ENCODE measurements at places on chromosomes 3 and 15.

- DNase-seq = no peak
Observed at GRCh38 chr3:123419850-123420297, 29.0 kb downstream of the ADCY5 start.

DNA sequence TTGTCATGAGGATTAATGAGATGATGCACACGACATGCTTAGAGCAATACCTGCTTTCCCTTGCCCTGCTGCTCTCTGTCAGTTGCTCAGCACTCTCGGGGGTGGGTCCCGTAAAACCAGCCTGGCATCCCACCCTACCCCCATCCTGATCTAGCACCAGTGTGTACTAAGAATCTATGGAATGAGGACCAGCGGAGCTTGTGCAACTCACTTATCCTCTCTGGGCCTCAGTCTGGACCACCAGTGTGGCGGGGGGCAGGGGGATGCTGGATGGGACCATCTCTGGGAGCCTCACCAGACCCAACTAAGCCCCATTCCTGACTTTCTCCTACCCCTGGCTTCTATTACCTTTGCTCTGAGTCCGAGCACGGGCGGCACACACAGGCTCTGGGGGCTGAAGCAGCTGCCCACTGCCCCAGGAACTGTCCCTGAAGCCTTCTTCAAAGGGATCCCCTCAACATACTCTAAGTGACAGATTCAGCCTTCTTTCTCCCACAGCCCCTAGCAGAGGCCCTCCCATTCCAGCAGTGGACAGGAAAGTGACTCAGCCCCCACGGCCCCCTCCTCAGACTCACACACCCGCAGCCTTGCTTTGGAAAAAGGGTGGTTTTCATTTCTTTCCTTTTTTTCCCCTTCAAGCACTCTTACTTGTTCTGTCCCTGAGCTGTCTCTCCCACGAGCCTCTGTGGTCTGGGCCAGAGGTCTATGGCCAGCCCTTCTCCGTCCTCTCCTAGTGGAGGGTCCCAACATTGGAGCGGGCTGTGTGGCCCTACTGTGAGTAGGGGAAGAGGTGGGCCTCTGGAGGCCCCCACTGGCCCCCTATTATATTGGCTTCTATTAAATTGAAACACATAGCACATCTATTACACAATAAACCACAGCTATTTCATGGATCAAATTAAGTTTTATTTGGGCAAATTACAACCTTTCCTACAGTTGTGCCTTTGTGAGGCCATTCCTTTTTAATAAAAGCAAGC is 100.3 kb downstream of the SMAD6 start:
- no peak for DNase-seq

DNA sequence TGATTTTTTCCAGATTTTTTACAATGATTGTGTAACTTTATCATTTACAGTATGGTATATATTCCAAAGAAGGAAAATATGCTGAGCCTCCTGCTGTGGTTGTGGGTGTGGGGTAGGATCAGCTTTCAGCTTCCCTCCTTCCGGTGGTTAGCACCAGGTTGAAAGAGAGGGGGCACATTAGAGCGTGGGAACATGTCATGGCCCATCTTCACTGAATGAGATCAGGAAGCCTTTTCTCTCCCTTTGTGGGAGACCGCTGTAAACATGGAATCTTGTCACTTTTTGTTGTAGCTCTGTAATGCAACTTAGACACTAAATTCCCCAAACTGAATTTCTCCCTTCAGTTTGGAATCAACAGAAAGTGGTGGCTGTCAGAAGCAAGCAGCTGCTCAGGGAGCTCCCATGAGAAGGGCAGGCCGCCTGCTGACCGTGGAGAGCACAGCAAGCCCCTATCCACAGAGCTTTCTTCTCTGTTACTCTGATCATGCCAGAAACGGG is 86.7 kb upstream of the LIMD1 start:
- DNase-seq = no peak

DNA sequence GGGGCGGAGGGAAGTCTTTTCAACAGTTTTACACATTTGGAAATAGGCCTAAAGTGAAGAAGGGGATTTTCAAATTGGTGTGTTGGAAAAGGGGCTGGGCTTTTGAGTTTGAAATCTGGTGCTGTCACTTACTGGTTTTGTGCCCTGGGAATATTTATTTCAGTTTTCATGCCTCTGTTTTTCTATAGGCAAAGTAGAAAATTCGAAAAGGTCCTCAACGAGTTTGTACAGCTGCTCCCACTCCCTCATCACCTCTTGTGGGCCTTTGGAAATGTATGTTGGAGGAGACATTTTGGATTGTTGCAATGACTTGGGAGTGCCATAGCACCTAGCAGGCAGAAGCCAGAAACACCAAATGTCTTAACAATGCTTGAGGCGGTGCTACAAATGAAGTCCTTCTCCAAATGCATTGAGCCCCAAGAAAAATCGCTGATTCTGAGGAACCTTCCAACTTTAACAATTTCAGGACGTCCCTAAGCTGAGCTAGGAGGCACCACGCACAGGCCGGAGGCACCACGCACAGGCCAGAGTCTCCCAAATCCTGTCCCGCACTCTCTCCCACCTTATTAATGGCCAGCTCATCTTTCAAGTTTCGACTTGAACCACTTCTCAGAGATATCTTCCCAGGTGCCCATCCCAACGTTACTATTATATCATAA is 639 bp upstream of the POLR2M start:
- no peak for DNase-seq

DNA sequence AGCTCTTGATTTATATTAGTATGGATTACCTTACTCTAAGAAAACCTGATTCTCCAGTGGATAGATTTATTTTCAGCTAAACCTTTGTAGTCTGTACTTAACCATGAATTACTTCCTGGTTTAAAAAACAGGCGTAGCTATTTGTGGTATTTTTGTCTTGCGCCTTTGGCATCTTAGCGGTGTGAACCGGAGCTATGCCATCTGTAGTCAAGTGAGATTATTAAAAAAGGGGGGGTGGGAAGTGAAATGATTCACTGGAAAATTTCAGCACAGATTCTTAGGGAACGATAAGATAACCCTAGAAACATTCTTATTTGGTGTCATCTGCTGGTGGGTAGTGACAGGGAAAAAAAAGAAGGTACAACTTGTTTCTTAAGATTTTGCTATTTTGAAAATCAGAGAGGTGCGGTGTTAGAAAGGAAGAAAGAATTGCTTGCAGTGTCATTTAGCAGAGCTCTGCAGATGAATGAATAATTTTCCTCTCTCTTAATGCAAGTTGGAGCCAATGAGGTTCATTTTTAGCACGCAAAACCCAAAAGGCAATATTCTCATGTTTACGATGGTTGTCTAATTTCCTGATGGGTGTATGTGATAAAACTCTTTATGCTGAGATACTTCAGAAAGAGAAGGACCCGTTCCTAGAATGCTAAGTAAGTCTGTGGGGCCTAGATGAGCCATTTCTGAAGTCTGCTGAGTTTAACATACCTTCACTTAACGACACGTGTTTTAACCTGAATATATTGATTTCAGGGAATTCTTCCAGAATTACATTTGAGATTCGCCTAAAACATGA is 44.0 kb downstream of the PSMD6 start:
- no peak for DNase-seq

GRCh38 chr3:132174500-132174899 is 139.7 kb upstream of the CPNE4 start:
- no peak for DNase-seq

DNA sequence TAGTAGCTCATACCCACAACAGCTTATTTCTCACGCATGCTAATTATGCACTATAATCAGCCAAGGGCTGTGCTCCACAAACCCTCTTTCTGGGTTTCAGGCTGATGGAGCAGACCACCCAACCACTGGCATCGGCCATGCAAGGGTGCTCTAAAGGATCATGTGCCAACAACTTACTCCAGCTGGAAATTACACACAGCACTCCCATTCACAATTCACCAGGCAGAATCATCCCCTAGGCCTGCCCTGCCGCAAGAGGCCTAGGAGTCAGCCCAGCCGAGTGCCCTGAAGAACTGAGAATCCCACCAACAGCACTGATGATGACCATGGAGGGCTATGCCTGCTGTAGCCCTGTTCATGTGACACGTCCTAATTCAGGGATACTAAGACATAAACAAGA is 216.2 kb upstream of the CHRNA7 start:
- DNase-seq = no peak

GRCh38 chr3:158912188-158912587 is 110.3 kb downstream of the MFSD1 start:
- no peak for DNase-seq

- no peak for DNase-seq
Observed at GRCh38 chr3:1969281-1969680, 129.4 kb upstream of the CNTN4 start.

GRCh38 chr15:48266024-48266689 is 60.1 kb downstream of the SLC12A1 start:
- no peak for DNase-seq

DNA sequence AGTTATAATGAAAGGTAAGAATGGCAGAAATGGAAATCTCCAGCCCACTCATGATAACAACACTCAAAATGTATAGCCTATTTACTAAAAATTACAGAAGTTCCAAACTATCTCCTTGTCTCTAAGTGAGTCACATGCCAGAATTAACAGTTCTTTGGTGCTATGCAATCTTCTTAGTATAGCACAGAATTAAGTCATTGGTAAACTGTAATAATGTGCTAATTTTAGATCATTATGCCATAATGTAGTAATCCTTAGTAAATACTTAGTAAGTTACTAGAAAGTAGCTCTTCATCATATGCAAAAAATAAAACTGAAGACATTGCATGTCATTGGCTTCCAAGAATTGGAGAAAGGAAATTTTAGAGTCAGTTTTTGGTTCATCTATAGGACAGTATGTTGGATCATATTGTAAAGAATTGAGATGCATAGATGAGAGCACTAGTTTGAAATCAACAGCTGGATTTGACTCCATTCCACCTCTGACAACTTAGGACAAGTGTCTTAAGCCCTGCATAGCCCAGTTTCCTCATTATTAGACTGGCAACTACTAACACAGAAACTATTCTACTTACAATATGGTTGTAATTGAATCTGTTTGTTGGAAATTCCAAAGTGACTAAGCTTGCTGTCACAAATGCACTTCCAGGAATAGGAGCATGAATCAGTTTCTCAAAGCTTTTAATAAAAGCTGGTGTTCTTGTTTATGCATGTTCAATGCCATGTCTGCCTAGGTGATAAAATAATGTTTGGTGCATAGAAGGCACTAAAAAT is 40.1 kb upstream of the CD47 start:
- no peak for DNase-seq

DNA sequence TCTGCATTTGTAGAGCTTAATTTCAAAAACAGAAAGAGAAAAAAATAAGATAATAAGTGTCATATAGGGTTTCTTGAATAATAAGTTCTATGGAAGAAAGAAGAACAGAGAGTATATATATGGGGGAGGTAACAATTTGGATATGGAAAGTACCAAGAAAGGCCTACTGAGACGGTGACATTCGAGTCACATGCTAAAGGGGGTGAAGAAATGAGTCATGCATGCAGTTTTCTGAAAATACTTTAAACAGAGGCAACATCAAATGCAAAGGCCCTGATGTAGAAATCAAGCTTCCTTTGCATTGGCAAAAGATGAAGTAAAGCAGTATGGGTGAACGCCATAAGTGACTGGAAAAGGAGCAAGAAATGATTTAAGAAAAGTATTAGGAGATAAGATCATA is 371.6 kb upstream of the ZNF385D start:
- no peak for DNase-seq

- no peak for DNase-seq
Observed at GRCh38 chr15:63906266-63906584, 72.5 kb upstream of the HERC1 start.

GRCh38 chr15:100806157-100806556 is 73.5 kb upstream of the ALDH1A3 start:
- no peak for DNase-seq

DNA sequence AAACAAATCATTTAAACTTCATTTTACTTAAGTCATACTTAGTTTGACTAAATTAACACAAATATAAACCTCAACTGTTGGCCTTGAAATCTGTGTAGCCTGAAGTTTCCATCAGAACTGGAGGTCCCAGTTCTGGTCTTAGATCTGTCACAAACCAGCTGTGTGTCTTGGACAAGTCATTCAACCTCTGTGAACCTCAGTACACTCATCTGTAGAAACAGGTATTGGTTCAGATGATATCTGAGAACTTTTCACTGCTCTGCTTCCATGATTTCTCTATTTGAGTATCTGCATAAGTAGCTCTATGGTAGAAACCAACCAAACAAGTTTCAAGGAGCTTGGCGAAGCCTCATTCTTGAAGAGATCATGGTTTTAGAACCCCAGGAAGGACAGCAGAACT is 60.4 kb upstream of the SLC2A2 start:
- DNase-seq = no peak

DNA sequence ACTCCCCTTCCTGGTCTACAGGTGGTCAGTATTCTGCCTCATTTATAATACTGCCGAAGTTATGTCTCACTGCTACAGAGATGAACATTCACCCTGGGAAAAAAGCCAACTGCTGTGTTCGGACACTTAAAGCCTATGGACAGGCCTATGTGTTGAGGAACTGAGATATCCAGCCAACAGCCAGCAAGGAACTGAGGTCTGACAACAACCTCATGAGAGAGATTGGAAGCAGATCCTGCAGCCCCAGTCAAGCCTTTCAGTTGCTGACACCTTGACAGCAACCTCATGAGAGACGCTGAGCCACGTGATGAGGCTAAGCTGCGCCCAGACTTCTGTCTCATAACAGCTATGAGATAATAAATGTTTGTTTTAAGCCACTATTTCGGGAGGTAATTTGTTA is 18.2 kb upstream of the FHIT start:
- no peak for DNase-seq
